ENCODE measurements at places on chromosomes 3 and 15.

DNA sequence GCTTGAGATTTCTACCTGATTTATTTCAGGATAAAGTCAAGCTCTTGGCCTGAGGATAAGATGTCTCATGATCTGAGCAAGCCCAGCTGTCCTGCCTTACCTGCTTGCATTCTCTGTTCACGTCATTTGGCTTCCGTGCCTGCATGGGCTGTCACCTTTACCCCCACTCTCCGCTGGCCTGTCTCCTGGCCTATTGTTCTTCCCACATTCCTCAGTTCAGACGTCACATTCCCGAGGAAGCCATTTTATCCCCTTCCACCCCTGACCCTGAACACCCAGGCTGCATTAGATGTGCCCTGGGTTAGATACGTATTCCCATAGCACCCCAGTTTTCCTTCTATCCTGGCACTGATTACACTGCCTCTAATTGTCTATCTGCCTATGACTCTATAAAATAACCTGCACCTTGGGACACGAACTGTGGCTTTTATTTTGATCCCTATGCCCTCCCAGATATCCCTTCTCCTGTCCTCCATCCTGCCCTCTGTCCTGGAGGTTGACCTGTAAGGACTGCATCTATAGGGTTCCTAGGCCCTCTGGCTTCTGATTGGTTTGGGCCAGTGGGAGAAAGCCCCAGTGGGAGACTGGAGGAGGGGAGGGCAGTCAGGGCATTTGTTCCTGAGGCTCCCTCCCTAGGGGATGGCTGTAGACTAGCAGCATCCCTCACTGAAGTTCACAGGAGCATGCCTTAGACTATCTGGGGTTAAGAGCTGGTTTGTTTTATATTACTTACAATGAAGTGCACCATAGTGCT is 19.2 kb upstream of the UBE2Q2 start:
- no peak for DNase-seq

DNA sequence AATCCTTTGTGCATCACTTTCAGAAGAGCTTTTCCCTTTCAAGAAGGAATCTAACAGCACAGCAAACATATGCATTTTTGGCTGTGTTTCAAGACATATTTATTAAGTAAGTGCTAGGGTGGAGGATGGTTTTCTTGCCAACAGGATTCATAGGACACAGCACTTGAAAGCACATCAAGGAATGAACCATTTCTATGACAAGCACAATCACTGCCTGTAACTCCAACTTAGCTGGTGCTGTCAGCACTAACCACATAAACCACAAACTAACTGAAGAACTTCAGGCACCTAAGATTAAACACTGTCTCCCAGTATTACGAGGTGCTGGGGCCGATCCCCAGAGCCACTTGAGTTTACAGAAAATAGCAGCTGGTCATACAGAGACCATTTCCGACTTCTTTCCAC is 35.4 kb upstream of the SPRED1 start:
- DNase-seq = no peak

GRCh38 chr15:96339619-96340347 is 9.3 kb downstream of the NR2F2 start:
- DNase-seq = no peak

DNA sequence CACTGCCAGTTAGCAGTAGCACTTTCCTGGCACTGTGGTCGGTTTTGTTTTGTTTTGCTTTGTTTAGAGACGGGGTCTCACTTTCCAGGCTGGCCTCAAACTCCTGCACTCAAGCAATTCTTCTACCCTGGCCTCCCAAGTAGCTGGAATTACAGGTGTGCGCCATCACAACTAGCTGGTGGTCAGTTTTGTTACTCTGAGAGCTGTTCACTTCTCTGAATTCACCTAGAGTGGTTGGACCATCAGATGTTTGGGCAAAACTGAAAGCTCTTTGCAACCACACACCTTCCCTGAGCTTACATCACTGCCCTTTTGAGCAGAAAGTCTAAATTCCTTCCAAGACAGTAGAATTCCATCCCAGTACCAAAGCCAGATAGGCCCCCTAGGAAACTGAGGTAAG is 22.6 kb downstream of the CLDN18 start:
- DNase-seq = no peak

- DNase-seq = no peak
These were observed 267.7 kb downstream of the PTPRG start for GRCh38 chr3:61828880-61829721.

DNA sequence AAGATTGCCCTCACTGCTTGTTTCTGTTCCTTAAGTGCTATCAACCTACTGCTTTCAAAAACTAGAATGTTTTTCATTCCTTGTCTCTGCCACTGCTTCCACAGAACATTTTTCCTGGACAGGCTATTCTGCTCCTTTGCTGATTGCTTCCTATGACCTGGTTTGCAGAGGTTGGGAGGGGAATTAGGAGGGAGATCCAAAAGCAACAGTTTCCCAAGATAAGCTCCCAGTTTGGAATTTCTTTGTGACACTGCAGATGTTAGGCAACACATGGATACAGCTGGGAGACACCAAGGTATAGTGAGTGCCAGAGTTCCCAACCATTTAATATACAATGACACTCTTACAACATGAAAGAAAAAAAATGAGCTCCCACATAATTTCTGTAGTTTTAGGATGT is 1036.5 kb downstream of the ROBO2 start:
- DNase-seq = no peak

DNA sequence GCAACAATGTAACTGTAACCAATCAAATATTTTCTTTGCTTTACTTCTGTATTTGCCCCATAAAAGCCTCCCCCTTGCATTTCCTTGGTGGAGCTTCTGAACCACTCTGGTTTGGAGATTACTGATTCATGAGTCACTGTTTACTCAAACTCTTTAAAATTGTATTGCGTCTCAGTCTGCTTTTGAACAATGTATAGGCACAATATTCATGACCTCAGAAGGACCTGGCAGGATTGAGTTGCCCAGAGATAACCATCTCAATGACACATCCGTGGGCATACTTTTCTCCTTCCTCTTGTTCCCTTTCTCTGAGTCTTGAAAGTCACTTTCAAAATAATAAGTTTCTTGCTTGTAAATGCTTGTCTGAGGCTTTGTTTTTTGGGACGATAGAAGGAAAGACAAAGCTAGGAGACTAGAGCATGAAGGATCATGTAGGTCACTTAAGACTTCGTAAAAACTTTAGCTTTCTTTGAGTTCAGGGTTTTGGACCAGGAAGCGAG is 57.1 kb upstream of the POU1F1 start:
- DNase-seq = no peak

DNA sequence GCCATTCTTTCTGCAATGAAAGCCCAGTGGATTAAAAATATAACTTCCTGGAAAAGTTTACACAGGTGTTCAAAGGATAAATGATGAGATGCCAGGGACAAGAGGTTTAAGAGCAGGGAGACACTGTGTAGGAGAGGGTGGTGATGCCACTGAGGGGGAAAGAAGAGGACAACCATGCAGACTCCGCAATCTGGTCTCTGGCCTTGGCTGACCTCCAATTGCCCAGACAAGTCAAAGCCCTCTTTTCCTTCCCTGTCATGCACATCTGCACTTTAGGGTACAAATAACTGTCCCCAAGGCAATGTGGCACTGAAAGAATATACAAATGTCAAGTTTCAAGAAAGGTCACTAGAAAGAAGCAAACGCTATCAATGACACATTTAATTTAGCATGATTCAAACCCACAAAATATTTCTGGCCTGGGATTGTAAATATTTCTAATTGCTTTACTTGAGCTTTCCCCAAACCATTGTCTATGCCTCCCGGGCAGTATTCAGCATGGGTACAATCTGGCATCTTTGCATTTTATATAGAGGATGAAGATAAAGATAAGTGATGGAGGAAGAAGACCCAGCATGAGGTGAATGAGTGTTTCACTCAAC is 319.4 kb downstream of the PLCL2 start:
- no peak for DNase-seq

DNA sequence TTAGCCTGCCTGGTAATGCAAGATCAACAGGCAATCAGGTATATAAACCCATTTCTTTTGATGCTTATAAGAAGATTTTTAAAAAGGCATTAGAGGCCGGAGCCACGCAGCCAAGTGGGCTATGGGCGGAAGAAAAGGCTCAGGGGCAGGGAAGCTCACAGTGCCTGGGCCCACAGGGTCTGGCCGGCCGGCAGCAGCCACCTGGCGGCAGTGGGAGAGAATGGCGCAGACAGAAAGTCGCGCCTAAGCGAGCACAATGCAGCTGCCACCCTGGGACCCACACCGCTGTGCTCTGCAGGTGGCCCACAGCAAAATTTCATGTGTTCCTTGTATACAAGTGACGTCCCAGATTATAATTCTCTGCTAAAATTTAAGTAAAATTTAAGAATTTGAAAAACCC is 448.6 kb upstream of the RASGRP1 start:
- DNase-seq = no peak

DNA sequence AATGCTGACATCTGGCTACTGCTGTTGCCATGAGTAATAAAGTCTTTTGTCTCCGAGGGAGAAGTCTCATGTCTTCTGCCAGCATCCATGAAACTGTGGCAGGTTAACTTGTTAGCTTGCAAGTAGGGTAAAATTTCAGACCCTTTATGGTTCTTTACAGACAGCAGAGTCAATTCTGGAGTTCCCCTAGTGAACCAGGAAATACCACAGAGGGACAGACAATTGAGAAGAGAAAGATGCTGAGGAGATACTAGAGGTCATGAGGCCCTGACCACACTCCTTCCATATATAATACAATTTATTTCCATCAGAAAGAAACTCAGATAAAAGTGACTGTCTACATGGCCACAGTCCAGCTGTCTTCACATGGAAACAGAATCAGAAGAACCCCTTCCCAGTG is 38.1 kb downstream of the NMNAT3 start:
- DNase-seq = no peak

GRCh38 chr3:24305795-24306467 is 188.7 kb downstream of the THRB start:
- DNase-seq = no peak

DNA sequence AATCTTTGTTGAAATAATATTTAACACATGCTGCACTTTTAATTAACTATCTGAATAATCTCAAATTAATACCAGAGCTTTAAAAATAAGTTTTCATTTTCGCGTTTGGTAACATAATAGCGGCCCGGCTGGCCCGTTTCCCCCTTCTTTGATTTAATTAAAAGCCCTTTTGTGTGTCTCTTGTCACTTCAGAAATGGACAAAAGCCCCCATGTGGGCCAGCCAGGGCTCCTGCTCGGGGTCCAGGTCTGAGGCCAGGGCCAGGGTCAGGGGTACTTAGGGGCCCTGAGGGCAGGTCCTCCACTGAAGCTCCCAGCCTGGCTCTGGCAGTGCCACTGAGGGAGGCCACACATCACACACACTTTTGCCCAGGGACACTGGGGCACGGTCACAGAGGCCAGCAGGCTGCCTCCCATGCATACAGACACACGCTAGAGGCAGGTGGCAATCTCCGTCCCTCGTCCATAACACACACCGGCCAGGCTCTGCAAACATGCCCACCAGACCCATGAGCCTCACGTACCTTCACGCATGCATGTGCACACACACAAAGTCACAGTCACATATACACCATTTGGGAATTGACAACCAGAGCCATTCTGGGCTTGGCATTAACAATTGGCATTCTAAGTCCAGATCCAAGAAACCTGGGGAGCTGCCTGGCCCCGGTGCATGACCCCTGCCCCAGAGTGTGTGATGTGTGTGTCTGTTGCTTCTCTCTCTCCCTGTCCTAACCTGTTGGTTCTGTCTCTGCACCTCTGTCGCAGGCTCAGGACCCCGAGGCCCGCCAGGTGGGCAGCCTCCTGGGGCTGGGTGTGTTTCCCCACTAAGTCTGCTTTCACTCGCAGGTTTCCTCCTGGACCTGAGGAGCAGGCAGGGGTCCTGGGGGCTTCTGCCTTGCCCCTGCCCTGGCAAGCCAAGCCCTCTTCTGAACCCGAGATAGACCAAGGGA is 38.5 kb downstream of the DNAJB8 start:
- no peak for DNase-seq

DNA sequence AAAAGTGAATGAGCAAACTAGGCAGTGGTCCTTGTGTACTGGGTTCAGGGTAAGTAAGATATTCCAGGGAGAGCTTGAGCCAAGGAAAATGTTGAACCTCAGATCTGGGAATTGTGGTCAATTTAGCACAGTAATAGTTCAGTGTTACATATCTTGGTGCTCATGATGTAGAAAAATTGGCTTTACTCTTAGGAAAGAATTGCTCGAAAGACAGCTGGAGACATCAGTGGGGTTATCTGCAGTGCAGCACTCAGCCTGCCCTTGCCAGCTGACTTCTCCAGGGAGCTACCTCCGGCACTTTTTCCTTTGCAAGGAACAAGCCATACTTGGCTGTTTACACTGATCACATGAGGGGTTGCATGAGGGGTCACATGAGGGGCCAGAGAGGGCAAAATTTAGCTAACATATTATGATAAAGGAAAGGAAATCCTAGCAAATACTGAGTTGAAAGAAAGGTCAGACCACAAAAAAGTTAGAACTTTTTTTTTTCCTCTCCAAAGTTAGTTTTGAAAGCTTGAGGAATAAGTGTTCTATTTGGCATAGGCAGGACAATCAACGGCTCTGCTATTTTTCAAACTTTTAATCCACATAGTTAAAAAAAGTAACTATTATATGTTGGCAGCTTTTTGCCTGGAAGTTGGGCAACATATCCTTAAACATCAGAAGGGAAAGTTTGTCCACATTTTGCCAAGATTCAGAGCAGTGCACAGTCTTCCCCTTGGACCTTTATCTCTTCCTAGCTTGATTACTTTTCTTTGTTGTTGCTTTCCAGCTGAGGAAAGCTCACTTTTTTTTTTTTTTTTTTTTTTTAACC is 92.4 kb downstream of the COL6A6 start:
- no peak for DNase-seq

DNA sequence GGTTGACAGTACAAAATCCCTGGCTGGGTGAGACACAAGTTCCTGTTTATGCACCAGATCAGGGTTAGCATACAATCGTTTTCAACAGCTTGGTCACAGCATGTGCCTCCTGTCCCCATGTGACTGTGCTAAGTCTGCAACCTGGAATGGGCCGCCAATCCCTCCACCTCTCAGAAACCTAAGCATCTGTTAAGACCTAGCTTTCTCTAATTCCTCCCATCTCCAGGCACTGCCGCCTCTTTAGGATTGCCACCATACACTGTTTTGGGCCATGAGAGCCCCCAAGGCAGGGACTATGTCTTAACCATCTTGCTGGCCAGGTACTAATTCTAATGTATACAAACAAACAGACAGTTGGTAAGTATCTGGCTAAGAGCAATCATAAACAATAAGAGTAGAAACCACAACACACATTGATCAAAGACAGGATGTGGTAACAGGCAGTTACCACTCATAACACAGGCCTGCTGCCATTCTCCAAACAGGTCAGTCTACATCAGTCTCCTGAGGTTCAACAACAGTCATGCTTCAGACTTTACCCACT is 25.6 kb downstream of the SEC22C start:
- DNase-seq = peak; percentile 44

DNA sequence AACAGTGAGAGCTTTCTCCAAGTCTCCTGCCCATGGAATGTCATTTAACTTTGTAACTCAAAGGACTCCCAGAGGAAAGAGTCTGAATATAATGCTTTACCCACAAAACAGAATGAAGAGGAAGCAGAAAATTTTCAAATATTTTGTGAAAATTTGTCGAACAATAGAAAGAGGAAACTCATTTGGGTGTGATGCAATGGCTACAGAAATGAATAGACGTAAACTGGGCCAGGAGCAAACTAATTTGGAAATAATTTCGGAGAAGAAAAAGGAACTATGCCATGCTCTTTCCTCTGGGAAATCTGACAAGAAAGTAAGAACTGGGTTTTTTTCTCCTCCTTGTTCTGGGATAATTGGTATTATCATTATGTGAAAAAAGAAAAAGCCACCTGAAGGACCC is 11.2 kb upstream of the SUMF1 start:
- DNase-seq = no peak
